ENCODE measurements at places on chromosomes 2 and 18.
A peak's percentile ranks its signal among the peaks of the same experiment; 100 is the strongest.

DNA sequence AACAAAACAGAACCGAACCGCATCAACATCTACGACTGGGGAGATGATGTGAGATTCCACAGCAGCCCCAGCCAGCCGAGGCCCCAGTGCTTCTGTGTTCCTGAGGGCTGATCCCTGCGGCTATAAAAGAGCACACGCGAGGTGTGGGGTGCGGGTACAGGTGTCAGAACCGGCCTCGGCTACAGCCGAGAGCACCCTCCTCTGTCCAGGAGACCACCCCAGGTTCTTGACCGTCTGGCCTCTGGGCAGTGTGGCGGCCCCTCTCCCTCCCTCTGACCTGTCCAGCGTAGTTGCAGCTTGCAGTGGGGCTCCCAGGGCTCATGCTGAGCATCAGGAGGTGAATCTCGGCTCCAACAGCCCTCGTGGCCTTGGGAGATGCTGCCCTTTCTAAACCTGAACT is 23.7 kb downstream of the RTP5 start:
- DNase-seq, result no peak

DNA sequence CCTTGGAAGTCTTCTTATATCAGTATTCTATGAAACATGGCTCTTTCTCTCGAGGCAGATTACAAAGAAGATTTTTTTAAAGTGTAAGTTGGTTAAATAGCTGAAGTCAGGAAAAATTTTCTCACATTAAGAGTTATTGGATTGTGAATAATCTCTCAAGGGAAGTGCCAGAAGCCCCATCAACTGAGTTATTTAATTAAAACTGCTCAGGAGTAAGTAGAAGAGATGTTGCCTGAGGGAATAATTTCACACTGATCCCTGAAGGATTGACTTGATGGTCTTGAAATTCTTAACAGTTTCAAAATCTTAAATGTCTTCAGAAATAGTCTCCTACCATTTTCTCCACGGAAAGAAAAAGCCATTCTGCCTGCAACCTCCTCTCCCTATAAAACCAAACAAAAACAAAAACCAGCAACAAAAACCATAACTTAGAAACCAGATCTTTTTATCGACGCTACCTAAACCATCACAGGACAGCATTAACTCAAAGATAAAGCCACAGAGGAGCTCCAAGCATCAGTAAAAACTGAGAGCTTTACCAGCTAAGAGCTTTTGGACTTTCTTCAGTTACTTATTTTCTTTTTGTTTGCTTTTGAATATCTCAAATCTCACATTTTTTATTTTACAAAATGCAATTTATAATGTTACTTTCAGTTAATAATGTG is 12.9 kb downstream of the CD226 start:
- DNase-seq, result no peak

- no peak for DNase-seq
Measured at GRCh38 chr2:10377052-10377746, 70.9 kb downstream of the ODC1 start.

DNA sequence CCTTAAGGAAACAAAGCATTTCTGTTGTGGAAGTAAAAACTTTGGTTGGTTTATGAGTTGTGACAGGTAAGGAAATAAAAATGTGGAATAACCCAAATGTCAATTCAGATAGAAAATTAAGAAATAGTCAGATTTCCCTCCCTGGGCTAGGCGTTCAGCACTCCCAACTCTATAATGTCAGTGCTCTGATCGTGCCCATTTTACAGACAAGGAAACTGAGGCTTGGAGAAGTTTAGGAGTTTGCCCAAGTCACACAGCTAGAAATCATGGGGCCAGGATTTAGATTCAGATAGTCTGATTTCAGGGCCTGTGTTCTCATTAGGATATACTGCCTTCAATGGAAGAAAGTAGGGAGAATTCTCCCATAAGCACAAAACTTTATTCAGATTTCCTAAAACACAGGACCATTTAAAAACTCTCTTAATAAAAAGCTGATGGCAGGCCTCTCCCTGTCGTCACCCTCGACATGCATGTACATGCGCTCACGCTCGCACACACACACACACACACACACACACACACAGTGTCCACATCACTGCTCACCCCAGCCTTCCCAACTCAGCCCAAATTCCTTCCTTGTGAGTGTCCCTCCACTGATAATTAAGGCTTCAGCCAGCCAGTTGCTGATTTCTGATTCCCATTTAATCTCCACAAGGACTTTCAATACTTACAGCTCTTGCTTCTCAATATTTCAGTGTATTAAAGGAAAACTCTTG is 49.1 kb upstream of the SLC14A2 start:
- peak; percentile 98 for DNase-seq

GRCh38 chr2:176110415-176111308 is 3.6 kb downstream of the HOXD11 start:
- no peak for DNase-seq

DNA sequence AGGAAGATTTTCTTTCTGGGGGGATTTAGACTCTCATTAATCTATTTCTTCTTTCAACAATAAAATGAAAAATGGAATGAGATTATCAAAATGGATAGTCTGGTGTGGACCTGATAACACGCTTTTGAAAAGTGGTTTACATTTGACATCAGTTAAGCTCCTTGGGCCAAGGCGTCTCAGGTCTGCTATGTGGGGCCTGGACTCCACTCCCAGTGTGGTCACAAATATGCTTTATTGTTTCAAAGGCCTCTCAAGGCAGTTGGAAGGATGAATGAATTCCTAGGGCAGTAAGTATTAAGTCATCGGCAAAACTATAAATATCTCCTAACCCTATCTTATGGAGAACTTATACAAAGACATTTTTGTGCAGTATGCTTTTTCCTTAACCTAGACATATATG is 74.5 kb downstream of the ETAA1 start:
- DNase-seq, result no peak

DNA sequence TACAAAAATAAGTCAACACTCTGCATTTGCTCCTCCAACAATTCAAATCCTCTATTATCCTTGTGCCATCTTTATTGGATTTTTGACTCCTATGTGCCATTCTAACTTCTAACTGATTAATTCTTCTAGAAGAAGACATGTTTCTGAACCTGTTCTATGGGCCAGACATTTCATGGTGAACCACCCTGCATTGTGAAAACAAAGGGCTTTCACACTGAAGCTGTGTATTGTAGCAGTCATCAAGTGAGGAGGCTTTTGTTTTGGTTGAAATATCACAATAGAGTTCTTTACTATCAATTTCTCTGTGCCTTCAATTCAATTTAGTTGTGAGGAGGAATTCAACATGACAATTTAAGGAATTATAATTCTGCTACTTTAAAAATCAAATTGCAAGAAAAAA is 357.9 kb downstream of the PLCL1 start:
- no peak for DNase-seq

- DNase-seq, result no peak
Measured at GRCh38 chr2:233847248-233847898, 7.0 kb downstream of the HJURP start.

GRCh38 chr2:105329561-105330495 is at the start of gene TGFBRAP1:
TSS of gene TGFBRAP1 (minus strand) at chr2:105329735. CDS start at chr2:105308301, 21,434 bp downstream.
- no peak for DNase-seq

DNA sequence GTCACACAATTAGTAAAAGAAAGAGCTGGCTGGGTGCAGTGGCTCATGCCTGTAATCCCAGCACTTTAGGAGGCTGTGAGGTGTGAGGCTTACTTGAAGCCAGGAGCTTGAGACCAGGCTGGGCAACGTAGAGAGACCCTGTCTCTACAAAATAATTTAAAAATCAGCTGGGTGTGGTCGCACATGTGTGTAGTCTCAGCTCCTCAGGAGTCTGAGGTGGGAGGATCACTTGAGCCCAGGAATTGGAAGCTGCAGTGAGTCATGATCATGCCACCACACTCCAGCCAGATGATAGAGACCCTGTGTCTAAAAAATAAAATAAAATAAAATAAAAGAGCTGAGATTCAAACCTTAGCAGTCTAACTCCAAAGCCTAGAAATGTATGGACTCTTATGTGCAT is 39.0 kb upstream of the NEDD4L start:
- no peak for DNase-seq

DNA sequence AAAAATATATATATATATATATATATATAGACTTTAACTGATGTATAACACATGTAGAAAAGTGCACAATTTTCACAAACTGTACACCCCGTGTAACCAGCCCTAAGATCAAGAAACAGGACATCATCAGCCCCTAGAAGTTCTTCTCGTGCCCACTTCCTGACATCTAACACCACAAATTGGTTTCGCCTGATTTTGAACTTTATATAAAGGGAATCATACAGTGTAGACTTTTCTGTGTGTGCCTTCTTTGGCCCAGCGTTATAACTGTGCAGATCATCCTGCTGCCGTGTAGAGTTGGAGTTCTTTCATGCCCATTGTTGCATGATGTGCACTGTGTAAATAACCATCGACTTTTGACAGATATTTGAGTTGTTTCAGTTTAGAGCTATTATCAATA is 41.0 kb downstream of the SMAD7 start:
- no peak for DNase-seq

GRCh38 chr2:32805104-32806095 is 141.4 kb upstream of the LTBP1 start:
- no peak for DNase-seq

DNA sequence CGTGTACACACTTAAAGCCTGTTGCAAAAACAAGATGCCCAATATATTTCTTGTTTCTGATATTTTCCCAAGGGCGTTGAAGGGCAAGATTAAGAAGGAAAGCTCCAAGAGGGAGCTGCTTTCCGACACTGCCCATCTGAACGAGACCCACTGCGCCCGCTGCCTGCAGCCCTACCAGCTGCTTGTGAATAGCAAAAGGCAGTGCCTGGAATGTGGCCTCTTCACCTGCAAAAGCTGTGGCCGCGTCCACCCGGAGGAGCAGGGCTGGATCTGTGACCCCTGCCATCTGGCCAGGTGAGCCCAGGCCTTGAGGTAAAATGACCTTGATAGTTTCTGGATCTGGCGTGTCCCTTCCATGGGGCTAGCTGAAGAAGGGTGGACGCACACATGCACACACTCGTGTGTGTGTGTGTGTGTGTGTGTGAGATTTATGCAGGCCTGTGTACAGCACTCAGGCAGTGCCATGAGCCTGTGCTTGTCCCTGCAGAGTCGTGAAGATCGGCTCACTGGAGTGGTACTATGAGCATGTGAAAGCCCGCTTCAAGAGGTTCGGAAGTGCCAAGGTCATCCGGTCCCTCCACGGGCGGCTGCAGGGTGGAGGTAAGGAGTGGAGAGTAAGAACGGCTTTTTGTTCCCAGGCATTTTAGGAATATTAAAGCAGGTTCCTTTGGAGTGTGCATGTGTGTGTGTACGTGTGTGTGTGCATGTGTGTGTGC is 23.6 kb downstream of the MLPH start:
- no peak for DNase-seq

- no peak for DNase-seq
Measured at GRCh38 chr2:184654945-184655344, 56.6 kb downstream of the ZNF804A start.

- DNase-seq, result no peak
Measured at GRCh38 chr18:54161267-54161666, 63.2 kb downstream of the MBD2 start.

DNA sequence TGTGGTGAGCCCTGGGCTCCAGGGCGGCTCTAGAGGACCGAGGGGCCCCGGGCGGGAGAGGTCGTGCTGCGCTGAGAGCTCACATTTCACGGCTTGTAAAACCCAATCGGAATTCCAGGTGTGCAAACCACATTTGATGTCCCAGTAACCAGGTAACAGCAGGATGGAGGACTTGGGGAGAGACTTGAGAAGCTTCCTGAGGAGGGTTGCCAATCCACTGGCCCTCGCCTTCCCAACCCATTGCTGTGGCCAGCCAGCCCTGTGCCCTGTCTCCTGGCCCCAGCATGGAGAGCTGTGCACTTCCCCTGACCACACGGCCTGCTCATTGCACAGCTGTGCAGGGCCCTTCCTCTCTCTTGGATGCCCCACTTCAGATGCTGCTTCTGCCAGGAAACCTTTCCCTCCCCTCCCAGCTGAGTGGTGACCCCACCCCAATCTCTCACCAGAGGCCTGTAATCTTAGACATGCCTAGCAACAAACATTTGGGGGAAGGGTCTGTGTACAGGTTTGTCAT is 39.6 kb downstream of the ASB1 start:
- DNase-seq, result no peak

DNA sequence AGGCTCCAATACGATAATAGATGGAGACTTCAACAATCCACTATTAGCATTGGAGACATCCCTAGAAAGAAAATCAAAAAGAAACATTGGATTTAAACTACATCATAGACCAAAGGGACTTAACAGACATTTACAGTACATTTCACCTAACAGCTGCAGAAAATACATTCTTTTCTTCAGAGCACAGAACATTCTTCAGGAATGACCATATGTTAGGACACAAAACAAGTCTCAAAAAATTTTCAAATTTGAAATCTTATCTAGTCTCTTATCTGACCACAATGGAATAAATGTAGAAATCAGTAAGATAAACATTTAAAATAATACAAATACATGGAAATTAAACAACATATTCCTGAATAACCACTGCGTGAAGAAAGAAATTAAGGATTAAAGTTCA is 68.7 kb downstream of the STRADB start:
- no peak for DNase-seq

DNA sequence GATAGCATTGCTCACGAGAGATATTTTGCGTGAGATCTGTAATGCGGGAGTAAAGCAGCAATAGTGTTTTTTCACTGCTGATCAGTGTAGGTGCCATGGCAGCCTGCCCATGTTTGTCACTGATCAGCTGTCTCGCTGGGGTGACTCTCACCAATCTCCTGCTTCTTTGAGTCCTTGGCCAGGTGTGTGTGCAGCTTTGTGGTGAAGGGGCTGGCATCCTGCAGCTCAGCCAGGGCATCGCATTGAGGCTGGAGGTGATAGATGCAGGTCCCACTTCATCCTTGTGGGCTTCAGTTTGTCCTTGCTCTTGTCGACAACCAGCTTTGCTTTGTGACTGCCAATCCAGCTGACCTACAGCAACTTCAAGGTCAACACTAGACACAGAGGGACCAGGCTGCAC is 258.3 kb upstream of the CXCR4 start:
- DNase-seq, result no peak

DNA sequence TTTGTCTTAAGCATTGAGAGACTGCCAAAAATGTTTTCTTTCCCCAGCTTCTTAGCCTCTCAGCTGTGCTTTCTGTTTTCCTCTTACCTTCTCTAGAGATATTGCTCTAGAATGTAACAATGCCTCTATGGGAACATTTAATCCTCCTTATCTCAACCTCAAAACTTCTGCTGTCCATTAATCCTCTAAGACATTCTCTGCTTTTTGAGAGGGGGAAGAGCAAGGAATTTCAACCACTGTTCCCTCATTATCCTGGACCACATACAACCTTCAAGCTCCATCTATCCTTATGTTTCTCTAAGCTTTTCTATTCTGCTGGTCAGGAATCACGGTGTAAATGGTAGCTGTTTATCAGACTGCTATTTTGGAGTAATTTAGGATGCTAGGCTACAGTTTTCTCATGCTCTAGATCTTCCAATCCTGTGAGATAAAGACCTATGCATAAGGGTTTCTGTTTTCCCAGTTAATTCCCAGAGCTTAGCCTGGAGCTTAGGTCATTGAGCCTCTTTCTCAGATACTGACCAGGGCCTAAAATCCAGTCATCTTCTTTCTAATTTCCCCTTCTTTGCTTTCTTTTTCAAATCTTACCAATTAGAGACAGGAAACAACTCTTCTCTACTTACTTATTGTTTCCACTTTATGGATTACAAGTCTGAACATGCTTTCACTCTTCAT is 282.0 kb downstream of the CALCRL start:
- DNase-seq, result no peak

Data from AG09309 (cell line).